ENCODE measurements at places on chromosomes 2 and 18. TPM values are rescaled to one million over a fixed set of nuclear protein-coding genes. Genes with fewer than 3 reads are reported as not detected.
A peak's percentile ranks its signal among the peaks of the same experiment; 100 is the strongest.

GRCh38 chr2:157185476-157186227 is 71.9 kb upstream of the GALNT5 start:
- no peak for DNase-seq

DNA sequence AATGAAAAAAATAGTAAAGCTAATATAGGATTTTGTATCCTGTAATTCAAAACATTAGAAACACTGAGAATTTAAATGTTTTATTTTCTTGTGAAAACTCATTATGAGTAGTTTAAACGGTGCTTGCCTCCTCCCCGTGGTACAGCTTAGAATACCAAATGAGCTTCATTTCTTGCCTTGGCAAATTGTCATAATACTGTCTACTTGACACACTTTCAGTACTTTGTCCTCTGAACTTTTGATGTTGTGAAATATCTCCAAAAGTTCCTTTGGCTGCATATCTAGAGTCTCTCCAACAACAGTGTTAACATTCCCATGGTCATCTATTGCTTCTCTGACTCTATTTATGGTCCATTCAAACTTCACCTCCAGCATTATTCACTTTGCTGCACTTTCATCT is 61.9 kb upstream of the EPB41L5 start:
- no peak for DNase-seq

- no peak for DNase-seq
Observed at GRCh38 chr2:67522148-67522547, 125.0 kb downstream of the ETAA1 start.

- peak; percentile 19 for DNase-seq
Observed at GRCh38 chr2:162002623-162003235, 71.3 kb downstream of the DPP4 start.

GRCh38 chr2:191166756-191167445 is 16.1 kb upstream of the STAT4 start:
- DNase-seq: no peak

GRCh38 chr2:112048887-112049286 is 6.2 kb upstream of the TMEM87B start:
- no peak for DNase-seq

DNA sequence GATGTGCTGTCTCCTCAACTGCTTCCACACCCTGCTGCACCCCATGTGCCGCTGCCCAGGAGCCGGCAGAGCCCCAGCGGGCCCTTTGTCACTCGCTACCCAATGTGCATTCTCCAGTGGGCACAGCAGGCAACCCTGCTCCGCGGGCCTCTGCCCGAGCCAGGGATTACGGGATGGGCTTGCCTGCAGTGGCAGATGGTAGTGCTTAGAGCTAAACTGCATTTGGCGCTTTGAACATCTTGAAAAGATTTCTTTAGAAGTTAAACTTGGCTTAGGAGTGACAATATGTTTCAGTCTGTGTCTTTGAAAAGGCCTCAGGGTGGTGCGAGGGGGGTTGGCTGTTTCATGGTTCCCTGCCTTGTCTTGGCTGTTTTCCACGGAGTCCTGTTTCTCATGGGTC is 84.0 kb upstream of the BOD1L2 start:
- no peak for DNase-seq

The C2orf72 gene
- 32.4 TPM for total RNA-seq

The CAPG gene
- 11.1 TPM for total RNA-seq
